ENCODE measurements at places on chromosomes 12 and 14.

DNA sequence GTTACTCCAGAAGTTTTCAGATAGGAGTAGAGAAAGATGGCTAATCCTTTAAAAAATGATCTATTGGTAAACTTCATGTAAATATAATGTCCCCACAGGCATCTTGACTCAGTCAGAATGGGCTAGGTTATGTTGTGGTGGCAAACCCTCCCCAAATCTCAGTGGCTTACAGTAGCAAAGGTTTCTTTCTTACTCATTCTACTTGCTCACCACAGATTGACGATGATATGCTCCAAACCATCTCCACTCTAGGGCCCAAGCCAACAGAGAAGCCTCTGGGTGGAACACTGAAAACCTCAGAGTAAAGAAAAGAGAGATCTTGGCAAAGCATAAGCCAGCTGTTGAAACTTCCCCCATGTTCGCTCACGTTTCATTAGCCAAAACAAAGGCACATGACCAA is 146.4 kb downstream of the EMP1 start:
- DNase-seq: no peak

DNA sequence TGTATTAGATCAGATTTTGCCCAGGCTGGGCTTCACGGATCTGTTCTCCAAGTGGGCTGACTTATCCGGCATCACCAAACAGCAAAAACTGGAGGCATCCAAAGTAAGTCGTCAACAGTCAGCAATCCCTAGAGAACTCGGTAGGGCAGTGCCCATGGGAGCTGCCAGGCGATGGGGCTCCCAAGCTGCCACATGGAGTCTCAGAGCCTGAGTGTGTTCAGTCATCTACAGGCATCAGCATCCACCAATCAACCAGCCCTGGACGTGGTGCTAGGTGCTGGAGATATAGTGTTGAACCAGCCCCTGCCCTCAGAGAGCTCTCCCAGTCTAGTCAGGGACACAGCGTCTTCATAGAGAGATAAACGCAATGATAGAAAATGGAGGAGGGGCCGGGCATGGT is 6.9 kb downstream of the SERPINA4 start:
- DNase-seq: no peak

DNA sequence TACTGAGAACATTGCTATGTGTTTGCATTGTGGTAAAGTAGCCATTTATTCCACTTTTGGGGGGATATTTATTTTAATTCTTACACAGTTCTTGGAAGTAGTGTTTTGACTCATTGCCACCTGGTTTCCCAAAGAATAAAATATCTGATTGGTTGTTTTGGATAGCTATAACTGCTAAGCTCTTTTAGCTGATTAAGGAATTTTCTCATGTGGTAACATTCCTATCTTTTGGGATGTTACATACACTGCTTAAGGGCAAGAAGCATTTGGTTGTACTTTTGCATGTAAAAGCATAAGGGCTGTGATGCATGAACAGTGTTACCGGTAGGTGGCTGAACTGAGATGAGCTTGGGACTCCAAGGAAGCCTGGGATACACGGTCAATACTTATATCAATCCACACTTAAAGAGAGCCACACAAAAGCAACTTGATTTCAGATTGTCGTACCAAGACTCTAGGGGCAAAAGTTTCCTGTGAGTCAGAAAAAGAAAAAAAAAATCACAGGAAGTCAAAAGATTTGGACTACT is 71.4 kb upstream of the PRKD1 start:
- no peak for DNase-seq

GRCh38 chr14:100783630-100784370 is 42.1 kb upstream of the MEG3 start:
- DNase-seq: no peak

GRCh38 chr14:46820291-46820690 is 168.7 kb upstream of the RPL10L start:
- no peak for DNase-seq

GRCh38 chr12:24066865-24067264 is 117.4 kb upstream of the SOX5 start:
- no peak for DNase-seq

GRCh38 chr12:104910196-104910840 is 47.8 kb downstream of the SLC41A2 start:
- no peak for DNase-seq

DNA sequence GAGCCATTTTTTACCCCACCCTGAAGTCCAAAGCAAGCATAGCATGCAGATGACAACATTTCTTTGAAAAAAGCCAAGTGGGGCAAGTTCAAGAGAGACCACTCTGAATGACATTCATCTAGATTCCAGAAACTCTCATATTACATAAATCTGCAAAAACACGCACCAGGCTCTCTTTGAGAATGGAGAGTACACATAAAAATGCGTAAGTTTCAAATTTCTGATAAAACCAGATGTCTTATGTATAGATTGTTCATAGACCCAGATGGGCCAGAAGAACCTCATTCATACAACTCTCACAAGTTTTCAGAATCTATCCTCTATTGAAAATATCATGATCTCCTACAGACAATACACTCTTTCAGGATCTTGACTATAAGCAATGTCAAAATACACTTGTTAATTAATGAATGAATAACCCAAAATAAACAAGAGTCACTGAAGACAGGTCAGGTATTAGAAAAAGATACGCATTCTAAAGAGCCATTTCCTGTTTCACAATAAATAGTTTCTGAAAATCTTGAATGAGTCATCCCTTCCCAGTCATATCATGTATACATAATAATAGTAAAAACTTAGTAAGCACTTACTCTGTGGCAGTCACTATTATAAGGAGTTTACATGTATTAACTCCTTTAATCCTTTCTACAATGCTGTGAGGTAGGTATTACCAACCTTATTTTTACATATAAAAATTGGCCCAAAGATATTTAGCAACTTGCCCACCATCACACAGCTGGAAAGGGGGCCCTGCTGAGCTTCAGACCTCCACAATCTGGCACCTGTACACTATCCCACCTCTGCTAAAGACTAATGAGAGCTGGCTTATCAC is 72.0 kb downstream of the PPP2R5E start:
- peak; percentile 26 for DNase-seq

DNA sequence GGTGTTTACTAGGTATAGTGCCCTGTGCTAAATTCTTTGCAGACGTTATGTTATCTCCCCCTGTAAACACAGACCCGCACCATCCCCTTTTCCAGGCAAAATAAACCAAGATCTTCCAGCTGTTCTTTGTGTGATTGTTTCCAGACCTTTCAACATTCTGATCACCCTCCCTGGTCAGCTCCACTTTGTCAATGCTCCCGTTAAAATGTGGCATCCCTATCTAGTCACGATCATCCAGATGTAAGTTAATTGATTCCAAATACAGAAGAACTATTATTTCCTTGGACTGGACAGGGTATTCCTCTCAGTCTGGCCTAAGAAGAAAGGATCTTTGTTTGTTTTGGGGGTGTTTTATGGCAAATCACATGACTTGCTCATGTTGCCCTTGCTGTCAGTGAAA is 127.6 kb upstream of the ARID2 start:
- no peak for DNase-seq

GRCh38 chr12:1595026-1595561 is 713 bp upstream of the FBXL14 start:
- peak; percentile 36 for DNase-seq

- DNase-seq: no peak
Measured at GRCh38 chr12:43482311-43483085, 69.5 kb downstream of the ADAMTS20 start.

GRCh38 chr12:12683725-12684124 is 12.3 kb downstream of the GPR19 start:
- DNase-seq: no peak

DNA sequence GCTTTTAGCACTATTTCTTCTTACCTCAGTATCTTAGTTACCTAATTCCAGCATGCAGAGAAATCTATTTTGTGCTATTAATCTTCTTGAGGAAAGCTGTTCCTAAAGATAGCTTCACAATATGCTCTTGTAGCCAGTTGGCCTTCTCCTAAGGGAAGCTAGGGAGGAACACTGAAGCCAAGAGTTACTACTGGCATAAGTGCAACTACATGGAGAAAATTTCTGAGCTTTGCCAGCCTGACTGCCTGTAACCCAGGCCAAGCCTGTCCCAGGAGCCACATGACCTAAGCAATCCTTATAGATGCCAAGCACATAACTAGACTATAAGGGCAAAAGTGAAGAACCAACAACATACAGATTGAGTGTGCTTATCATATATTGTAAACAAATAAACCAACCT is 890.2 kb downstream of the FLRT2 start:
- DNase-seq: no peak

GRCh38 chr12:124440841-124441381 is 126.5 kb downstream of the NCOR2 start:
- no peak for DNase-seq

GRCh38 chr12:2229661-2230539 is 177.1 kb downstream of the CACNA1C start:
- no peak for DNase-seq

- DNase-seq: no peak
Measured at GRCh38 chr12:28988325-28988704, 160.8 kb upstream of the FAR2 start.

GRCh38 chr12:124422142-124422569 is 127.3 kb downstream of the RFLNA start:
- no peak for DNase-seq

DNA sequence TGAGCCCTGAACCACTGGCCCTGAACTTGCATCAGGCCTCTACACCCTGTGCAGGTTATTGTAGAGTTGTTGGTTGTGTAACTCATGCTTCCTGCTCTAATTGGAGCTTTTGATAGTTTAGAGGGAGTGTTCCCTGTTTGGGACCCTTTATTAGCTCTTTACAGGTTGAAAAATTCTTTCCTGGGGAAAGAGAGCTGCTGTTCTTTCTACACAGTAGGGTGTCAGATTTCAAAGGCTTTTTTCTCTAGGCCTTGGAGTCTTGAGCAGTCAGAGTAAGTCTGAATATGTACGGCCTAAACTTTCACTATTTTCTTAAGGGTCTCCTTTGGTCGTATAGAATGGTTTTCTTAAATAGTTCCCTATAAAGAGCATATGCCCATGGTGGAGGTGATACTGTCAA is 60.8 kb upstream of the NEDD1 start:
- DNase-seq: no peak

DNA sequence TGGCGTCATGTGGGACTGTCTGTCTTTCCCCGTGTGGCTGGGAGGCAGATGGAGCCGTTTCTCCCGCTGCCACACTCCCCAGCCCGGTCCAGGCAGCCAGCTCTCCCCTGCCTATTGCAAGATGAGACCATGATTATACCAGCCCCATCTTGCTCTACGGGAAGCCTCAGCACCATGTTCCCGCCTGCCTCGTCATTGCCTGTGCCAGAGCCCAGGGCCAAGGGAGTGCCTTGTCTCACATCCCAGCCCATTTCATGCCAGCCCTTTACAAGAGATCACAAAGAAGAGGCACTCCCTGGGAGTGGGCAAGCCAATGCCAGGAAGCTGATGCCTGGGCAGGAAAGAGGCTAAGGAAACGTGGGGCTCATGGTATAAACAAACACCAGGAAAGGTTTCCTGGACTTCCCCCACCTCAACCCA is 23.9 kb downstream of the GPR68 start:
- DNase-seq: no peak

GRCh38 chr12:11875414-11875935 is 195.3 kb upstream of the BCL2L14 start:
- DNase-seq: no peak

DNA sequence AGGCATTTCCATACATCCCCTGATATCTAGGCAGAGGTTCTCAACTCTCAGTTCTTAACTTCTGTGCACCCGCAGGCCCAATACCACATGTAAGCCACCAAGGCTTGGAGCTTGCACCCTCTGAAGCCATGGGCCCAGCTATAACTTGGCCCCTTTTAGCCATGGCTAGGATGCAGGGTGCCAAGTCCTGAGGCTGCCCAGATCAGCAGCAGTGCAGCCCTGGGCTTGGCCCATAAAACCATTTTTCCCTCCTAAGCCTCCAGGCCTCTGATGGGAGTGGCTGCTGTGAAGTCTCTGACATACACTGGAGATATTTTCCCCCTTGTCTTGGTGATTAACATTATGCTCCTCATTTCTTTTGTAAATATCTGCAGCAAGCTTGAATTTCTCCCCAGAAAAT is 110.3 kb upstream of the CNTN1 start:
- DNase-seq: no peak

GRCh38 chr12:110846615-110847566 is at the start of gene CCDC63:
TSS of gene CCDC63 (plus strand) at chr12:110846987. CDS start at chr12:110852955, 5,968 bp downstream.
- DNase-seq: peak; percentile 21

DNA sequence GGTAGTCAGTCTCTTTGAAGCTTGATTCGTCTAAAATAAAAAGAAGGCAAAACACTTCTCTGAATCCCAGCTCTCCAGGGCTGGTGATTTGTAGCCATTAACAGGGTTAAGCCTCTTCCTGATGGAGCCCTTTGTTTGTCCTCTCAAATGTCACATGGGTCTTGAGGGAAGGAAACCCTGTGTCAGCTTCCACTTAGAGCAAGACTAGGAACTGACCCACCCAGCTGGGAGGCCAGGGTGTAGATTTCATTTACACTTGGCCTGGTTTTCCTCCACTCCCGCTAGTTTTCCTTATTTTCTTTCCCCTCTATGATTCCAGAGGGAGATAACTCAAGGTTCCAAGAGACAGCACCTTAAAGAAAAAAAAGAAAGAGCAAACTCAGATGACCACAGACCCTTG is 230.5 kb upstream of the EGLN3 start:
- DNase-seq: no peak

- DNase-seq: peak; percentile 87
Measured at GRCh38 chr14:23068789-23069412, 11.6 kb upstream of the CDH24 start.

DNA sequence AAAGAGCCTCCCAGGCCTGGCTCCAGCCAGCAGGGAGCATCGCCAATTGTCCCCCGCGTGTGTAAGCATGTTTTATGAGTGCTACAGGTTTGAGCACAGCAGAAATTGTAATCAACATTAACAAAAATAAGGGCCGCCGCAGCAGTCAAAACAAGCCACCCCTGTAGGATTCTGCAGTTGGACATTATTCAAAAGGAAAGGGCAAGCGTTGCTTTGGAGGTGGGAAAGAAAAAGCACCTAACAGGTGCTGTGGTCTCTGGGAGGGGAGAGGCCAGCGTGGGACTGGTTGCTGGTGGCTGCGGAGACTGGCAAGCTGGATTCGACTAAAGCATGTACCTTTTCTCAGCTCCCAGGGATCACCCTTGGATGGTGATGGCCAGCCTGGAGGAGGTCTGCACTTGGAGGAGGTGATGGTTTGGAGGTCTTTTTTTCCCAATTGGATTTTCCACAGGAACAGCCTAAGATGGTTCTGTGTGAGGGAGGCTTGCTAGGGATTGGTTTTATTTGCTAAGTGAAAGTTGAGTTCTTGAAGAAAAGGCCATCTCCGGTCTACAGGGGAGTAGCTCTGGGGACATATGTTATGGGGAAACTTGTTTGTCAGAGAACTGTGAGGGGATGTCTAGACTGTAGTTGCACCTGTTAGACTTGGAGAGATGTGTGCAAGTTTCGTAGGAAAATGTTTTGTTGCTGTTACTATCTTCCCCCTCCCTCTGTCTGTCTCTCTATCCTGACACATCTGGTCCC is 2.0 kb downstream of the DYRK2 start:
- DNase-seq: no peak

DNA sequence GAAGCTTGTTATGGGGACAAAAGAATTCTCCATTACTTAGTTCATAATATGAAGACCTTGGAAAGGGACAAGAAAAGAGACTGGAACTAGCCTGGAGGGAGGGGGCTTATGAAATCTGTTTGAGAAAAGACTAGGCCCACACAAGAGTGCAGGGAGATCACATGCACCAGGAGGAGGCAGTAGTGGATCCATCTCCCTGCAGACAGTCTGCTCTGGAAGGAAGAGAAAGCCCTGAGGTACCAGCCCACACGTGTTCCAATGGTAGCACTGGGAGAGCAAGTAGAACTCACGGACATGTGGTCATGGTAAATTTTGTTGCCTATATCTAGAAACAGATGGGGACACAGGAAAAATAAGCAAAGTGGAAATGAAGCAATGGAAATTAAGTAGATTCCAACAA is 445.4 kb downstream of the SOX5 start:
- DNase-seq: no peak

GRCh38 chr14:51087031-51087441 is 7.9 kb downstream of the TRIM9 start:
- DNase-seq: no peak

Data from CD4-positive, alpha-beta T cell treated with Interleukin-17A for 1 hour (primary cell).